ENCODE measurements at places on chromosomes 1 and 21.
A peak's percentile ranks its signal among the peaks of the same experiment; 100 is the strongest.

- no peak for DNase-seq
Measured at GRCh38 chr1:227557962-227558725, 5.2 kb upstream of the ZNF678 start.

DNA sequence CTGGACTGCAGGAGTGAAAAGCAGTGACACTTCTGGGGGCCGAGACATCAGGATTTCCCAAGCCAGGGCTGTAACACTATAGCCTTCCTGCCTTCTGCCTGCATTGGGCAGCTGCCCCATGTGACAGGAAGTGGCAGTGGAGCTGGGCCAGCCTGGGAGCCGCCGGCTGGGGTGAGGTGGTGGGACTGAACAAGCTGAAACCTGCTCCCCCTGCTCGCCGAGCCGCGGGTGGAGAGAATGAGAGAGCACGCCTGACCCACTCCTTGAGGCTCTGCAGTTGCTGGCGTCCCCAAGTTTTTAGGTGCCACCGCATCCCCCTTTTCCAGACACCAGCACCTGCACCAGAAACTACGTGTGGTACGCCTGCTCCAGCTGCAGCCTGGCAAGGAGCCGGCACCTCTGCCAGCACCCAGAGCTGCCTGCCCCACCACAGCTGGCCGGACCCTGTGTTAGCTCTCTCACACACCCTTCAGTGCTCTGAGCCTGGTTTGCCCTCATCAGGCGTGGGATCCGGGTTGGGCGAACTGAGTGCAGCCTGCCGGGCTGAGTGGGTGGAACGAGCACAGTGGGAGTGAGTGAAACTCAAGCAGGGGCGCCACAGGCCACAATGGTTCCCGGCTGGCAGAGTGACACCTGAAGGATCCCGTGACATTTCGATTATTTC is 119.4 kb downstream of the AKT3 start:
- peak; percentile 89 for DNase-seq

DNA sequence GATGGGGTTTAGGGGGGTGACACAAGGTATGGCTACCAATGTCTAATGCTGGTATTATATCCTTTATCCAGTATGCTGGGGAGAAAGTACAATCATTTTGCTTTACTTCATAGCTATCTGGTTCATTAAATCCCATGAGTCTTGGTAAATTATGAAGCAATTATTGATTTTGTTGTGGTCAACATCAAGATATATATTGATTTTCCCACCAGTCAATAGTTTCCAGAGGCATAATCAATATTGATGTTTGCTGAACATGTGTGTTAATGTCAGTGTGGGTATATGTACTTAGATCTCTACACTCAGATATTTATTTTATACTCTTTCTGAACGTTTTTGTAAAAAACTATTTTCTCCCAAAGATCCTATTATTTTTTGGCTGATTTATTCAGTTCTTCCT is 155.5 kb downstream of the BACH1 start:
- no peak for DNase-seq

- DNase-seq = peak; percentile 50
Measured at GRCh38 chr21:44874497-44875315, 1.2 kb upstream of the PTTG1IP start.

DNA sequence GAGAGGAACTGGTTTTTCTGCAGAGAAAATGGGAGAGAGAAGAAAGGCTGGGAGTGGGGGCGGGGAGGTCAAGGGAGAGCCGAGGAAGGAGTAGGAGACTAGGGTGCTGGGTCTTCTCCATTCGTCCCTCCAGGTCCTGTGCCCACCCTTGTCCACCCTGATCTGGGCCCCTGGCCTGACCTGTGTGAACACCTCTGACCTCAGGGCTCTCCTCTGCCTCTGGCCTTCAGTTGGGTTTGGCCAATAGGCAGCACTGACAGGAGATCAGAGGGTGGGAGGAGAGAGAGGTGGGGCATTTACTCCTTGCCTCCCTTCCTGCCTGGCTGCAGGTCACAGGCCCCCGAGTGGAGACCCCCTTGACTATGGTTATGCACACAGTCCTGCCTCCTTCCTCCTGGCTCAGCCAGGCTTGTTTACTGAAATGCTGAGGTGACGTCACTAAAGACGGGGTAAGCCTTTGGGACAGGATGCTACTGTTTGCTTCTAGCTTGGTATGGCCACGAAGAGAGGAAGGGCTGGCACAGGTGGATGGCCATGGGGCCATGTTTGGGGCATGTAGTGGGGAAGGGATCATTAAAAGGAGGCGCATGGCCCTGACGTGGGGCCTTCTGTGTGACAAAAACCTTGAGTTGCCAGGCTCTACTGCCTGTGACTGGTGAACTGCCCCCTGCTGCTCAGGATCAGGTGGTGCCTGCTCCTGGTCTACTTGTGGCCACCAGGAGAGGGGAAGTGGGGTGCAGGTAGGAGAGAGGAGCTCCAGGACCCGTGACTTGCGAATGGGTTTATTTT is 248.7 kb upstream of the CSF3R start:
- DNase-seq = peak; percentile 68

GRCh38 chr1:26225033-26225831 is 8.8 kb upstream of the CEP85 start:
- no peak for DNase-seq

- DNase-seq = no peak
Measured at GRCh38 chr1:219858980-219859379, 69.4 kb downstream of the SLC30A10 start.

DNA sequence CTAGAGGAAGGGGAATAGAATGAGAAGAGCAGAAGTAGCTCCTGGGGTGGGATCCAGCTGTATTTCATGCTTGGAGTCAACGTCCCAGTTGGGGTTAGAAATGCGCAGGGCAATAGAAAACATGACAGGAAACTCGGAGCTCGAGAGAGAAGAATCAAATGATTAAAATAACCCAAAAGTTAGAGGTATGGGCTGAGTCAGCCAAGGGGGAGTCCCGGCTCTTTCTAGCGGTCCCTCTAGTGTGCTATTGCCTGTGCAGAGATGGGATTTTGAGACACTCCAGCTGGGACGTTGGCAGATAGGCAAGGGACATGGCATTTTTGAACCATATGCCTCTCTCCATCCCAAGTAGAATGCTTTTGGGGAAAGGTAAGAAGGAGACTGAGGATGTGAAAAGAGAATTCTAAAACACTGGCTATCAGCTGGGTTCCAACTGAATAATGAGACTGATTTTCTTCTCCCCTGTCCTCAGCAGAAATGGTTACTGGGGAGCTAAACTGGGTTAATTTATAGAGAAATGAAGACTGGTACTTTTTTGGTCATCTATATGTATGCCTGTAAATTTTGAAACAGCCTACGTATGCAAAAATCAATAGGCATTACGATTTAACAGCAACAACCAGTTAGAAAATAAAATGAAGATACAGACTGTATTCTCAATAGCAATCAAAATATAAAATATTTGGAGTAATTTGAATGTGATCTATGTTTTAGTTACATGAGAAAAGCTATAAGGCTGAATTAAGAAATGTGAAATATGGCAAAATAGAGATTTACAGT is 7.0 kb upstream of the VPS26C start:
- DNase-seq = no peak

DNA sequence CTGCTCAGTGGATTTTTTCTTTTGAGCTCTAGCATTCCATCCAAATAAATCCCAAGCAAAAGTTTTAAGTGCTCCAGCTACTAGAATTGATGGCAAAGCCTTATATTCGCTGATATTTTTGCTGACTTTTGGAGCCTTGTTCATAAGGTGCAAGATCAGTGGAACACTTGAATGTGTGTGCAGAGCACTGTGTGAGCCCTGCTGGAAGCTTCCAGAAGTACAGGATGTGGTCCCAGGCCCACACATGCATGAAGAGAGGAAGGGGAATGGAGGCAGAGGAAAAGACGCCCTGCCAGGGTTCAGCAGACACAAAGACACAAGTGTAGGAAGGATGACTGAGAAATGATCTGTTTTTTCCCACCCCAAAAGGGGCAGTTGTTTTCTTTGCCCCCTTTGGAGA is 169.4 kb downstream of the KCNJ6 start:
- DNase-seq = no peak

- peak; percentile 9 for DNase-seq
Measured at GRCh38 chr1:245234217-245235081, 79.7 kb downstream of the KIF26B start.

- no peak for DNase-seq
Measured at GRCh38 chr1:31551208-31551607, 25.1 kb upstream of the TINAGL1 start.

- no peak for DNase-seq
Measured at GRCh38 chr1:2474933-2475371, 1.1 kb upstream of the PLCH2 start.

- DNase-seq = peak; percentile 55
Measured at GRCh38 chr1:229856009-229856650, 210.9 kb upstream of the GALNT2 start.

DNA sequence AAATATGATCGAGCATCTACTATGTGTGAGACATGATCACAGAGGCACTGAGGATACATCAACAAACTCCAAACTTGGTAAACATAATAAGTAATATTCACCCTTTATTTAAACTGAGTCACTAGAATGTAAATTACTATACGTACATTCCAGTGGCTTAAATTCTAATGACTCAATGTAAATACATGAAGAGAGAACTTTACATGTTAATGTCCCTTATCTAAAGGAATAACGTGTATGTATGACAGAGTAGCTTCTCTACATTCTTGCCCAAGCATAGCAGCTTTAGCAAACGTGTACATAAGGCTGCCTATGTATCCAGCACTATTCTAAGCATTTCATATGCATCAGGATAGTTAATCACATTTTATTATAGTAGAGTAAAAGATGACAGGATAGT is 111.8 kb upstream of the CYYR1 start:
- DNase-seq = no peak

DNA sequence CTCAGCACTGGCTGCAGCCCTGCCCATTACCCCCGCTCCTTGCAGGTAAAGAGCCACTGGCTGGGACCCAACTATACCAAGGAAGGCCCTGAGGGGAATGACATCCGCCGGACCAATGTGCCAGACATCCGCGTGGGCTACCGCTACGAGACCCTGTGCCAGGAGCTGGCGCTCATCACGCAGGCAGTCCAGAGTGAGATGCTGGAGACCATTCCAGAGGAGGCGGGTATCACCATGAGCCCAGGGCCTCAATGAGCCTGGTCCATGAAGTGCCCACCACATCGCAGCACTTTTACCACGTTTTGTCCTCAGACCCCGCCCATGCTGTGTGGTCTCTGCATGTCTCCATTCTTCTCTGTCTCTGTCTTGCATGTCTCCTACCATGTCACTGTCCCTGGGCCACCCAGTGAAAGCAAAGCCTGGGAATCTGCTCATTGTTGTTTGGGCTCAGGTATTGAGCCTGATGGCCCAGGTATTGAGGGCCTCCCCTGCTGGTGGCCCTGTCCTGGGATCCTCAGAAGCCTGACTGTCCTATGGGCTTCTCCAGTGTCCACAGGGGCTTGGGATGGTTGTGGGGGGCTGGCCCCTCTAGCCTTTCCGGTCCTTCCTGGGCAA is 11.4 kb downstream of the AMPD2 start:
- DNase-seq = no peak

DNA sequence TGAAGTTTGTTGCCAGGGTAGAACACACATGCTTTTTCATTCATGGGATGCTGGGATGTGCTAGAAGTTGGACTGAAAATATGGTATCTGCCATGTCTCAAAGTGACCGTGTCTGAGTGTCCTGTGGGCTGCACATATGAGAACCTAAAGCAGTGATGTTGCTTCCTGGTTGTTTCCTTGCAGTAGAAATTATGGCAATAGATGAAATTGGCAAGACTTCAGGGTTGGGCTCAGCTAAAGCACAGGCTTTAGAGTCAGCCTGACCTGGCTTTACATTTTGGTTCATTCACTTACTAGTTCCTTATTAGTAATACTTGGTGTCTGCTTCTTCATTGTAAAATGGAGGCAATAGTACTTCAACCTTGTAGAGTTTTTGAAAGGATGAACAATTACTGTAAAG is 2.2 kb downstream of the LAMC2 start:
- DNase-seq = no peak

DNA sequence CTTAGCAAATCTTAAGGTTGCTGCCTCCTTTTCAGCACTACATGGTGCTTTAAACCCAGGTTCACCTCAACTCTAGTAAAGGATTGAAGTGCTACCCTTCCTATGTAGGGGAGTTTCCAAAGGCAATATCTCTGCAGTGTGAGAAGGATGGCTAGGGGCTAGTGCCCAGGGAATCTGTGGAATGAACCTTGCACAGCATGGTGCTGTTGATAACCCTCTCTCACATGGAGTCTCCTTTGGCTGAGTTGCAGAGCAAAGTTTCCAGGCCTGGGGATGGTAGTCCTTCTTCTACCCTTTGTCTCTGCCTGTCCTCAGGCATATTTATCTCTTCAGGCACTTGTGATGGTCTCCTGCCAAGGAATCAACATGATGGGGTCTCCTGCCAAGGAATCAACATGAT is 59.4 kb downstream of the AXDND1 start:
- DNase-seq = no peak

- DNase-seq = no peak
Measured at GRCh38 chr1:158145173-158145719, 35.4 kb upstream of the CD1D start.

GRCh38 chr1:228198977-228199590 is 8.8 kb upstream of the OBSCN start:
- no peak for DNase-seq

DNA sequence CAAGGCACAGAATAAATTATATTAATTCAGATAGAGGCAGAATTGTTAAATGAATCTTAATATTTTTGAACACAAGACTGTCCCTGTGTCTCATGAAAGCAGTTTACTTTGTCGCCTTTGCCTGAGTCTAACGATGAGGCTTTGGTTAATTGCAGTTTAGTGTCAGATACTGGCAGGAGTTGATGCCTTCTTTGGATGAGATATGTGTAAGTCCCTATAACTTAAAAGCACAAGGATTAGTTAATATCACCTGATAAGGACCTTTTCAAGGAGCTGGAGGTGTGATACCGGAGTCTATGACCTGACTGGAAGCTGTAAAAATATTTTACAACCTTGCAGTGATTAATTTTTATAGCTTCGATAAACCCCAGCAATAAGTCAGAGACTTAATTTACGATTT is 2.0 kb upstream of the SIKE1 start:
- DNase-seq = no peak

- no peak for DNase-seq
Measured at GRCh38 chr1:176752505-176752904, 289.5 kb downstream of the PAPPA2 start.

- no peak for DNase-seq
Measured at GRCh38 chr1:228323401-228323800, 83.2 kb downstream of the TRIM11 start.

GRCh38 chr1:236835491-236835890 is 40.4 kb downstream of the MTR start:
- DNase-seq = no peak

DNA sequence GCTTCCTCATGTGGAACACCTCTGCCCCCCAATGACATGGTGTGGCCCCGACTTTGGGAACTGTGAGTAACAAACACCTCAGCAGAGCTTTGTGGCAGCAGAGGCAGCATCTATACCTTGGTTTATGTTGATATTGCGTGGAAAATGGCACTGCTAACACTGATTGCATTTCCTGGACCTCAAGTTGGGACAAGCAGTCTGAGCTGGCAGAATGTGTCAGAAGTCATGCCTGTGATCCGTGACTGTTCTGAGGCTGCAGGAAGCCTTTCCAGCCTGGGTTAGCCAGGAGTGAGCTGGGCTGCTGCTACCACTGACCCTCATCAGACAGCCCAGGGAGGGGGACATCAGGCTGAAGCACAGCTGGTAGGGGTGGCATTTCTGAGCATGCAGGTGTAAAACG is 268.5 kb downstream of the KCNJ6 start:
- DNase-seq = no peak
